ENCODE measurements at places on chromosomes 12 and 14.

DNA sequence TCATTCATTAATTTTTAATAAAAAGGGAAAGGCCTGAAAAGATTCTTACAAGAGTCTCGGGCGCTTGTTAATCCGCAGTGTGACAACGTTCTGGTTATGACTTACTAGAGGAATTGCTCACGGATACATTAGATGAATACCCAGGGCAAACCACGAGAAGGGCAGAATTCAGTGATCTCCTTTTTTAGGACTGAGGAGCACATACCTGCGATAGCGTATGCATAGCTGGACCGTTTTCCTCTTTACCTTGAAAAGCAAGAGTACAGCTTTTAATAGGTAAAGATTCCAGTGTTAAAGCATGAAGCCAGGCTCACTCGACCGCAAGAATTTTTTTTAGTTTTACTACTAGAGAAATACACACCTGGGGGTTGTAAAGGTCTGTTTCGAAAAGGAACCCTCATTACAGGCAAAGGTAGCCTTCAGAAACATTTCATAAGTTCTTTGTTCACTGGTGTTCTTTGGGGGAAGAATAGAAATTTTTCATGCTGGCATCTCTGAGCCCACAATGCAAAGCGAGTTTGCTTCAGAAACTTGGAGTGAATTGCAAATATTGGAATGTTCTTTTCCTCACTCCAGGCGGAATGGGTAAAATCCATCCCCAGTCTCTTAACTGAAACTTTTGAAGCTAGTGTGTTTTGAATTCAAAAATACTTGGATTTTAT lies 953 bp downstream of the MAPK1IP1L start:
- no peak for DNase-seq

- DNase-seq = no peak
These were observed 5.4 kb upstream of the MGAT4C start for GRCh38 chr12:86261578-86261977.

GRCh38 chr12:56411781-56412639 lies 37.2 kb downstream of the TIMELESS start:
- DNase-seq = no peak

DNA sequence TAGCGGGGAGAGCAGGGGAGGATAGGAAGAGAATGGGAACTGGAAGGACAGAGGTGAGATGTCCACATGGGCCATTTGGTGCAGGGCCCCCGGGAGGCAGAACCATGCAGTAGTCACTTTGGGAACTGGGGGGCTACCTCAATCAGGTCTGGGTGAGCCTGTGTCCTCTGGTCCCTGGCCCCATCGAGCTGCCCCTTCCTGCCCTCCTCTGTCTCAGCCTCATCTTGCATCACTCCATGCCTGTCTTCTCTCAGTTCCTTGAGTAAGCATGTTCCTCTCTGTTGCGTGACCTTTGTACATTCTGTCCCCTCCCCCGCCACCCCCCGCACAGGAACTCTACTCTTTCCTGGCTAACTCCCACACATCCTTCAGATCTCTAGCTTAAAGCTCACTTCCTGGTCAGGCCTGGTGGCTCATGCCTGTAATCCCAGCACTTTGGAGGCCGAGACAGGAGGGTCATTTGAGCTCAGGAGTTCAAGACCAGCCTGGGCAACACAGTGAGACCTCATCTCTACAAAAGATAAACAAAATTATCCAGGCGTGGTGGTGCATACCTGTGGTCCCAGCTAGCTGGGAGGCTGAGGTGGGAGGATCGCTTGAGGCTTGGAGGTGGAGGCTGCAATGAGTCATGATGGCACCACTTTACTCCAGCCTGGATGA lies 23.2 kb downstream of the FOS start:
- DNase-seq = no peak

DNA sequence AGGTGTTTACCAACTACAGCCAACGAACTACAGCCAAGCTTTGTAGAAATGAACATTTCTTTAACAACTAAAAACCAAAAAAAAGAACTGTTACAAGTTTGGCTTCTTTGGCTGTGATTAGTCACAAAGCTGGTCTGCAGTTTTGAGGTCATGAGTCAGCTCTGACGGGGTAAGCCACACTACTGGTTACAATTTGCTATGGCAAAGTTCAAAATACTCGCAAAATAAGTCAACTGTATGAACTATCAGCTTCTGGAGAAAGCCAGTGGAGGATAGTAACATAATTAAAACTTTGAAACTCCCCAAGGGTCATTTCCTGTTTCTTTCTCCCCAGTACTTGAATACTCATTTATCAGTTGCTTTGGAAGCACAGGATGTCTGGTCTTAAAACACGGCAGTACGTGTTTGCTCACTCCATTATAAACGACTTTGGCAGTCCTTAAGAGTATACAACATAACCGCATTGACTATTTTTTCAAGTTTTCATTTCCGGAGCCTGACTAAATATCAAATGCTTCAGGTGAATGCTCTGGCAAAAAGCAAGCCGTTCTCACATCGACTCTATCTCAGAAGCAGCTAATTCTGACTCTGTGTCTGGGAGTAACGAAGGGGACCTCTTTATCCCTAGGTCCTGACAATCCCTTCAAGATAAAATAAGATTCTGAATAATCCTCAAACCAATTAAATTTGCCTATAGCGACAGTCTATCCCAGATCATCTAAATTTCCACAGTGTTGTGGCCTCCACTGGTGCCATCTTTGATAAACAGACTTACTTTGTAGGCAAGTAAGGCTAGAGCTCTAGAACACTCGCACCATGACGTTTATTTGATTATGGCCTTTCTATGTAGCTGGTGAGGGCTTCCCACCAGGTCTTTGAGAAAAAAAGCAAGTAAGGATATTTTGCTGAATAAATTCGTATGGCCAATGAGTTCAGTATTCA lies 10.6 kb downstream of the PHLDA1 start:
- DNase-seq = peak; percentile 66

- no peak for DNase-seq
These were observed 90.4 kb downstream of the CRACR2A start for GRCh38 chr12:3662521-3662921.

GRCh38 chr12:90287585-90287984 lies 578.9 kb upstream of the ATP2B1 start:
- no peak for DNase-seq

- peak; percentile 63 for DNase-seq
These were observed 13.5 kb downstream of the DHRS7 start for GRCh38 chr14:60151715-60152114.

DNA sequence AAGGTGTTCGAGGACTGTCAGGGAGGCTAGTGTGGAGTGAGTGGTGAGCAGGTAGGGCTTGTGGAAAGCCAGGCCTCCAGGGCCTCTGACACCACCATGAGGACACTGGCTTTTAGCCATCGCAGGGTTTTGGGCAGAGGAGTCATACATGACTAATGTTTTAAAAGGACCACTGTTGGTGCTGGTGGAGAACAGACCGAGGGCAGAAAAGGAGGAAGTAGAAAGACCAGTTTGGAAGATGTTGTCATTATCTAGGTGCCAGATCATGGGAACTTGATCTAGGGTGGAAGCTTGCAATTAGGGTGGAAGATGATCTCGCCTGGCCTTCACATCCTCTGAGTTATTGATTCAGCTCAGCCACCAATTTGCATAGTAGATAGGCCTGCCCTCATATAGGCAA lies 144.2 kb downstream of the C12orf75 start:
- DNase-seq = no peak

DNA sequence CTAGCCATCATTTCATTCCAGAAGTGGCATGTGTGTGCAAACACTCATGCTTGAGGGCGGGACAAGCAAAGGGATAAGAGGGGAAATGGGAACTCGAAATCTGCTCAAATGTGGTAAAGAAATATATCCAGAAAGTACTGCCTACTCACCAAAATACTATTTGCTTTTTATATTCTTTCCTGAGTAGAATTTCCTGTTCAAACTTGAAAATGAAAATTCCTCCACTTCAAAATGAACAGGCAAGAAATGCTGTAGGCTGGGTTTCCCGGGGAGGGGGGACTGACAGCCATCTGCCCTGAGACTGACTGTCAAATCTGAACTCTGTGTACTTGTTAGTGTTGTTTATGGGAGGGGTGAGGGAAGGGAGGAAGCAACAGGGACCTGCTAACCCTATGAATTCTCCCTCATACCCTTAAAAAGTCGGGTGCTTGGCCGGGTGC lies 34.6 kb downstream of the NTF3 start:
- no peak for DNase-seq

GRCh38 chr12:108468196-108468968 lies 46.7 kb upstream of the FICD start:
- DNase-seq = no peak

DNA sequence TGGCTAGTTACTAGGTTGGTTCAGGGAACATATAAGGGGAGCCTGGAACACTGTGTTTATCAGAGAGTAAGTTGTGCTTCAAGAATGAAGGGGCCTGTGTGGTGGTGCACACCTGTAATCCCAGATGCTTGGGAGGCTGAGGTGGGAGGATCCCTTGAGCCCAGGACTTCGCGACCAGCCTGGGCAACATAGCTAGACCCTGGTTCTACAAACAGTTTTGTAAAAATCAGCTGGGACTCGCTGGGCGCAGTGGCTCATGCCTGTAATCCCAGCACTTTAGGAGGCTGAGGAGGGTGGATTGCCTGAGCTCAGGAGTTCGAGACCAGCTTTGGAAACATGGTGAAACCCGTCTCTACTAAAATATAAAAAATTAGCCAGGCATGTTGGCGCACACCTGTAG lies 42.1 kb upstream of the GPR132 start:
- DNase-seq = no peak

- DNase-seq = no peak
These were observed 98.3 kb downstream of the PTGER2 start for GRCh38 chr14:52412426-52412825.

- DNase-seq = no peak
These were observed 26.2 kb upstream of the ALX1 start for GRCh38 chr12:85253853-85254252.

- DNase-seq = no peak
These were observed 8.1 kb downstream of the PNP start for GRCh38 chr14:20477211-20477876.

- no peak for DNase-seq
These were observed 78.7 kb downstream of the PRICKLE1 start for GRCh38 chr12:42510823-42511222.

GRCh38 chr12:9711664-9712063 lies 21.2 kb downstream of the CLECL1 start:
- no peak for DNase-seq

DNA sequence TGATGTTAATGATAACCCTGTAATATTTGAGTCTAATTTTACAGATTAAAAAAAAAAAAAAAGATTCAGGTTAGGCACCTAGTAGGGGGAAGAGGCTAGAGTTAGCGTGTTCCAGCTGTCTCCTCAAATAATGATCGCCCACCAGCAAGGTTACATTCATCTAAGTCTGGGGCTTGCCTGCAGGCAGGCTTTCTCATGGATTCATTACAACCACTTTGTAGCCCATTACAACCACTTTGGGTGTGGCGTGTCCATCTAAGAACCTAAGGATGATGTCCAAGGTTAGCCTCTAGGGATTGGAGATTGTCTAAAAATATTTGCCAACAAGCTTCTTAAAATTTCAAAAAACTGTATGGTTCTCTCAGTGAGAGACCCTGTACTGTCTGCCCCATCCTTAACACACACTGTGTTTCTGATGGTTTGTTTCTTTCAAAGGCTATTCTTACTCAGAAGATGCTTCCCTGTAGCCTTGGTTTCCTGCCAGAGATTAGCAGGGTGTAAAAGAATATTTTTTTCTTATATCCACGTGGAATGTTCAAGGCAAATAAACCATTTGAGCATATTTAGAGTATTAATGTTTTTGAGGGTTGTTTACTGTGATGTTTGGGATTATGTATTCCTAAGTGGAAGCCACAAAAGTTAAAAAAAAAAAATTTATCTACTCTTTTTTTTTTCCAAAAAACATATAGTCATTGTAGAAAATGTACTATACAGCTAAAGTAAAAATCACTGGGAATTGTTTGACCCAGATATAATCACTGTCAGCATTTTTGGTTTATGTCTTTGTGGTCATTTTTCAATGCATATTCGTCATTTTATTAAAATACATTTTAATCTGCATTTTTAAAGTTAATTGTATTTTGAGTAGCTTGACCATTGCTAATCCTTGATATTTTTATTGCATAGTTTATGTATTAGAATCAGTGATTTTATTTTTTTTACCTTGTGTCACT lies 1.7 kb downstream of the DYNC1H1 start:
- no peak for DNase-seq

DNA sequence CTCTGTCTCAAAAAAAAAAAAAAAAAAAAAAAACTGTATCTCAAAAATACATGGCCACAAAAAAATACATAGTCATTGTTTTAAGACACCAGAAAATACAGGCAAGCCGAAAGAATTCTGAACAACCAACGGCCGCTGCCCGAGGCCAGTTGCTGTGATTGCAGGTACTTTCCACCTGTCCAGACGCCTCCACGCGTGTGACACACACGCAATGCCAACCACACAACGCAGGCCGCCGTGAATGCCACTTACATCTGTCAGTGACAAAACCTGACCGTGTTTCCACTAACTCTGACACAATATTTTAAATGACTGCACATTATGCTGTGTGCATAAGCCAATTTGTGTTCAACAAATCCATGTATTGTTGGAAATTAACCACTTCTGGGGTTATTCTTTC lies 22.4 kb upstream of the INF2 start:
- DNase-seq = no peak

- DNase-seq = no peak
These were observed 269.2 kb upstream of the PRKD1 start for GRCh38 chr14:30196861-30197260.

GRCh38 chr14:44165286-44165685 lies 341.8 kb downstream of the FSCB start:
- no peak for DNase-seq

DNA sequence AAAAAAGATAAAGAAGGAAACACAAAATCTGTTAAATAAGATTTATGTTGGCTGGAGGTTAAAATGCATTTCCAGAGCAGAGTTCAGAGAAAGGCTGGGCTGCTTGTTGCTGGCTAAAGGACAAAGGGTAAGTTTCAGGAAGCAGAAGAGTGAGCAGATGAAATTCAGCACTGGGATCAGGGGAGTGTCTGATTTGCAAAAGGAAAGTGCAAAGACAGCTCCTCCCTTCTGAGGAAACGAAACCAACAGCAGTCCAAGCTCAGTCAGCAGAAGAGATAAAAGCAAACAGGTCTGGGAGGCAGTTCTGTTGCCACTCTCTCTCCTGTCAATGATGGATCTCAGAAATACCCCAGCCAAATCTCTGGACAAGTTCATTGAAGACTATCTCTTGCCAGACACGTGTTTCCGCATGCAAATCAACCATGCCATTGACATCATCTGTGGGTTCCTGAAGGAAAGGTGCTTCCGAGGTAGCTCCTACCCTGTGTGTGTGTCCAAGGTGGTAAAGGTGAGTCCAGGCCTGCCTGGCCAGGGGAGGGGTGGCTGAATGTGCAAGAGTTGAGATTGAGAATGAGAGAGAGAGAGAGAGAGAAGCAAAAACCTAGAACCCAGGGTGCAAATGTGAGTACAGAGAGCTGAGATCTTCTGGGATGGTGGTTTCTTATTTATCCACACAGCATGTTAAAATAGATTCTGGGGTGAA lies at the start of gene OAS1:
TSS of gene OAS1 (plus strand) at position 251 of the 703 bp plus-strand sequence. CDS start at position 329, 78 bp downstream.
- DNase-seq = peak; percentile 31

Measured in stimulated activated CD4-positive, alpha-beta T cell treated with anti-CD3 and anti-CD28 coated beads, Interleukin-2, amount 100 ng/mL, for 4 hours (primary cell).